Activated T-cell treated with anti-CD3 and anti-CD28 coated beads for 24 hours (primary cell): ENCODE measurements at places on chromosomes 12 and 14.

DNA sequence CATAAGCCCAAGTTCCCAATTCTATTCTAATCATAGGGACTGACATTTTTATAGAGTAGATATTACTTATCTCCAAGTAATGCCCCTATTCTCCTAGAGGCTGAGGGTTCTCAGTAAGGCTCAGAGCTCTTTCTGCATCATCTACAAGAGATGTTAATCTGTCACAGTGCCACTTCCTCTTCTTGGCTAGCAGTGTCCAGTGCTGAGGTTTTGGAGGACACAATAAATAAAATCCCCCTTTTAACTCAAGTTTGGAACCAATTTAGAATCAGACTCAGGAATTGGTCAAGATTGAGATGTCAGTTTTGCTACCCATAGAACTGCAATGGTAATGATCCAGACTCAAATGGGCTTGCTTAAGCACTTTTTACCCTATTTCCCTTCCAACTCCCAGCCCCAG lies 154.1 kb upstream of the ARID2 start:
- no peak for DNase-seq

GRCh38 chr14:73721101-73721821 lies 7.1 kb upstream of the PNMA1 start:
- no peak for DNase-seq

GRCh38 chr12:219891-220352 lies 6.0 kb upstream of the SLC6A12 start:
- DNase-seq = peak; percentile 25

DNA sequence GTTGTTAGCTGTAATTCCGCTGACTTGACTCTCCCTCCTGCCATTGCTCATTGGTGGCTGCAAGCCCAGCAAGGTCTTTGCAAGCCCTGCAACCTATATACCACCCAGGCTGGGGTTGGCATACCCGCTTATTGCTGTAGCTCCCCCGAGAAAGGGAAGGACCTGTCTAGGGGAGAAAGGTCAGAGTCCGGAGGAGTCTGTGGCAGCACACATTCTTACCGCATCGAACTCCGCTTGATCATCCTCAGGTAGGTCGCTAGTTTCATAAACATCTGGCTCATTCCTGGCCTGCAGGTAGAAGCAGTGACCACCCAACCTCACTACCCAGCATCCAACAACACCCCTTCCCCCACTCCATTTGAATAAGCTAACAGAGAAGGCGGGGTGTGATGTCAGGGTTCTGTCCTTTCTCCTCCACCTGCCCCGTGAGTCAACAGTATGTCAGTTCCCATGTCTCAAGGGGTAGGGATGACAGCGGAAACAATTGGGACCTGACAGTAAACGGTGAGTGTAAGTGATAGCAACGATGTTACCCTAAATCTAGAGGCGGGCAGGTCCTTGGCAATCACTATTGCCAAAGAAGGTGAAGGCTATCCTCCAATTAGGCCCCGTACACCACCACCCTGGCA lies 1.1 kb downstream of the DCTN2 start:
- DNase-seq = no peak

GRCh38 chr12:104577581-104577981 lies 120.8 kb downstream of the CHST11 start:
- DNase-seq = no peak

- DNase-seq = no peak
These were observed 476.2 kb downstream of the FSCB start for GRCh38 chr14:44030831-44031383.

GRCh38 chr12:19128485-19128884 lies 1.0 kb upstream of the PLEKHA5 start:
- no peak for DNase-seq

- DNase-seq = no peak
These were observed 249.9 kb downstream of the DAD1 start for GRCh38 chr14:22338917-22339715.

DNA sequence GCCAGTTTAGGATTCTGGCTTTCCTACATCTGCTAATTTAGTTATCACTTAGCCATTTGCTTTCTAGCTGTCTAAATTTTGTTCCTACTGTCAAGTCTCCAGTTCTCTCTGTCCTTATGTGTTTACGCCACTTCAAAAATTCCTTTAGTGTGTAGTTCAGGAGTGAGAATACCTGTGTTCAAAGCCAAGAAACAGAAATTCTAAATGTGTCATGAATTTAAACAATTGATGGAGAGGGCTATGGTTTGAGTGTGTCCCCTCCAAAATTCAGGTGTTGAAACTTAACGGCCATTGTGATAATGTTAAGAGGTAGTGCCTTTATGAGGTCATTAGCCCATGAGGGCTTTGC lies 11.4 kb upstream of the CATSPERB start:
- no peak for DNase-seq

- no peak for DNase-seq
These were observed 5.5 kb upstream of the HOXC11 start for GRCh38 chr12:53967421-53967925.

GRCh38 chr14:53955671-53956426 lies 776 bp downstream of the BMP4 start:
- no peak for DNase-seq

GRCh38 chr12:2248901-2249381 lies 196.2 kb downstream of the CACNA1C start:
- no peak for DNase-seq

DNA sequence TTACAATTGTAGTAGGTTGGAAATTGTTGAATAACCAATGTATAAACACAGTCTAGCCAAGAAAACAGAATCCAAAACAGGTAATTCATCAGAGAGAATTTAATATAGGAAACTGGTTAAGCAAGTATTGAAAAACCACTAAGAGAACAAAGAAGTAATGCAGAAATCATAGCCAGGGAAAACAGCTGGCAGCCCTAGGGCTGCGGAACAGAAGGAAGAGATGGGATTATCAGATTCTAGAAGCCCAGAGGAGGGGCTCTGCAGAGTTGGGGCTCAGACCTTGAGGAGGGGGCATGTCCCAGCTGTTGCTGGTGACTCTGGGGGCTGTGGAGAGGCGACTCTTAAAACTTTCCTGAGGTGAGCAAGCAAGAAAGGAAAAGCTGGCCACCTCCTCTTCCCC lies 49.4 kb downstream of the CD9 start:
- DNase-seq = no peak

DNA sequence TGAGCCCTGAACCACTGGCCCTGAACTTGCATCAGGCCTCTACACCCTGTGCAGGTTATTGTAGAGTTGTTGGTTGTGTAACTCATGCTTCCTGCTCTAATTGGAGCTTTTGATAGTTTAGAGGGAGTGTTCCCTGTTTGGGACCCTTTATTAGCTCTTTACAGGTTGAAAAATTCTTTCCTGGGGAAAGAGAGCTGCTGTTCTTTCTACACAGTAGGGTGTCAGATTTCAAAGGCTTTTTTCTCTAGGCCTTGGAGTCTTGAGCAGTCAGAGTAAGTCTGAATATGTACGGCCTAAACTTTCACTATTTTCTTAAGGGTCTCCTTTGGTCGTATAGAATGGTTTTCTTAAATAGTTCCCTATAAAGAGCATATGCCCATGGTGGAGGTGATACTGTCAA lies 60.8 kb upstream of the NEDD1 start:
- DNase-seq = no peak

GRCh38 chr12:122937622-122938091 lies 28.6 kb downstream of the ABCB9 start:
- DNase-seq = no peak

DNA sequence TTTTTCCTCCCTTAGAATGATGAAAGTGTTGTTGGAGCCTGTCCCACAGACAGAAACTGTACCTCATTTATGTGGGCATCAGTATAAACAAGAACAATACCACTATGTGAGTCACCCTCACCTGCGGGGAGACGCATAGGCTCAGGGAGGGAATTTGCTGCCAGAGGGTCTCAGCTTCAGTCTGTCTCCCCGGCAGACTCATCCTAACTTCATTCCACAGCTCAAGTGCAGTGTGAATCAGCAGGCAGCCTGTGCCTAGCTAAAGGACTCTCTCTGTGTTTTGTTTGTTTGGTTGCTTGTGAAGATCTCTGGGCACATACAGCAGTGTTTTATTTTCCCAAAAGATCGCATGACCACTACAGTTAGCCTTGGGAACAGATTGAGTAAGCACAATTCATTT lies 98.9 kb downstream of the PRKCH start:
- DNase-seq = no peak

- no peak for DNase-seq
These were observed 160.8 kb upstream of the BMP4 start for GRCh38 chr14:54117396-54117795.

DNA sequence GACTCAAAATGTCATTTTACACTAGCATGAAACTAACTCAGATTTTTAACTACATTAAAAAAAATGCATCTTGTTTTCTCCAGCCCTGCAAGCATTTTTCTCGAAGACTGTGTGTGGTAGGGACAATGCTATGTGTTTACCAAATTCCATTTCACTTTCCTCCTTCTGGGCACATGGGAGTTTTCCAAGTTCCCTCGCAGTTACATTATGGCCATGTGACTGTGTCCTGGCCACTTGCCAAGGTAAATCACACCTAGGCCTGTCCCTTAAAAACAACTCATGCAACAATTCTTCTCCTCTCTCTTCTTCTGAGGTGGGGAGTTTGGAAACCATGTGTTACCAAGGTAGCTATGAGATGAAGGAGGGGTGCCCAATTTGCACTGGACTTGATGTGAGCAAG lies 108.7 kb downstream of the SYT10 start:
- no peak for DNase-seq

DNA sequence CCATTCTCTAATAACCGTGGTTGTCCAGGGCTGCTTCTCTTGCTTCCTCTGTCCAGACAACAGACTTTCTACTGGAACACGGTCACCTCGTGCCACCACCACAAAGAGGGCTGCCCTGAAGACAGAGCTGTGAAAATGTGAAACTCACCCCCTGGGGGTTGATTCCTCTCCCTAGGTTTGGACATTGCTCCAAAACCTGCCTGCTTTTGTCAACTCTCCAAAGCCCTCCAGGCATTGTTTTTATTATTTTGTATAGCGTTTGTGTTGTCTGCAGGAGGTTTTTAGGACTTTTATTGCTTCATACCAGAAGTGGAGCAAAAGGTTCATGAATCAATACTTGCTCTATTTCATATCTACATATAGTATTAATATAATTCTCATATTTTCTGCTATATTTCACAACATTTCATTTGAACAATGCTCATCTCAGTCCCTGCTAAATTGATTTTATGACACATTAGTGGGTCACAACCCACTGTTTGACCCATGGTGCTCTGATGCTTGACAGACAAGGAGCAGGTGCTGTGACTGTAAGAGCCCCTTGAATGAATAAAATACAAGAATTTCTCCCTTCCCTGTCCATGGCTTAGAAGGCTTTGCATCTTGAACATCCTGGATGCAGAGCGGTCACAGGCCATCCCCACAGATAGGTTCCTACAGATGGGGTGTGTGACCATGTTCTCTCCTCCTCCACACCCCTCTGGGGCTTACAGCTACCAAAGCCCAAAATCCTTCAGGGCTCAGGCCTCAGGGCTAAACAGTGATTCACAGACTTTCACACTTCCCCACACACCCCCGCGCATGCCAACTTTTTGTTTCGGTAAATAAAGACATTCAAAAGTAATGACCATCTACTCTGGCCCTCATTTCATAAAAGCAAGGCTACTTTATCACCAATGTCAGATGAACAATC lies 20.6 kb upstream of the EML1 start:
- DNase-seq = no peak

DNA sequence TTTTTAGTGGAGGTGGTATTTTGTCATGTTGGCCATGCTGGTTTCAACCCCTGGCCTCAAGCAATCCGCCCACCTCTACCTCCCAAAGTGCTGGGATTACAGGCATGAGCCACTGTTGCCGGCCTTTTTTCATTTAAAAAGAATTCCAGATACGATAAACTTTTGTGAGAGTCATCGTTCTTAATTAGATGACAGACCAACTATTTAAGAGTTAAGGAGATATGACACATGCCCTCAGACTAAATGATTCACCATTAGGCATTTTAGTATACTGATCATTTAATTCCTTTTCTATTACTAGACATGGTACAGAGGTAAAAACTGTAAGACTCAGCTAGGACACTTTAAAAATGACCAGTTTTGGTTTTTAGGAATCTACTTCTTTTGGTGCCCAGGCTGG lies 2.4 kb downstream of the ANKRD13A start:
- no peak for DNase-seq

GRCh38 chr12:19652386-19652785 lies 213.1 kb downstream of the AEBP2 start:
- no peak for DNase-seq

DNA sequence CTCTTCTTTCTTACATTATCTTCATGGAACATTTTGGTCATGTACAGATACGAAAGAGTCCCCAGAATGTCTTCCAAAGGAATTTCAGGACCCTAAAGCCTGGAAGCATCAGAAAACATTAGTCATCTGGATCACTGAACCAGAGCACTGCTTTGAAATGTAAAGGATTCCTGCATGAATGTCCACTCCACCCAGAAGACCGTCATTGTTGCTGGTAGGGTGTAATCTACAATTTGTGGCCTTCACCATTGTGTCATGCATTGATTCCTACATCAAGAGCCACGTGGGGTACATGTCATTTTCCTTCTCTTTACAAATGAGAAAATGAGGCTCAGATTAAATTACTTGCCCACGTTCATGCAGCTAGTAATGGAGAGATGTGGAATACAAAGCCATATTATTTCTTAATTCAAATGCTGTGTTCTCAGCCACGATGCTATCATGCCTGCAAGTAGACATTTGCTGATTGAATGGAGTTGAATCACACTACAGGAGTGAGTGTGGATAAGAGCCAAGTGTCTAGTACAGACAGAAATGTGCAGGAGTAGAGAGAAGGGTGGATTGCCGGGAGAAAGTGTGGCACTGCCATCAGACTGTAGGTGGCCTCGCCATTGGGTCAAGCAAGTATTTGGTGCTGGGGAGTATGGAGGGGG lies 231.2 kb downstream of the C12orf75 start:
- no peak for DNase-seq

GRCh38 chr12:13167906-13168305 lies 28.6 kb upstream of the EMP1 start:
- DNase-seq = no peak

- no peak for DNase-seq
These were observed 136.8 kb upstream of the TBX3 start for GRCh38 chr12:114820796-114821195.

DNA sequence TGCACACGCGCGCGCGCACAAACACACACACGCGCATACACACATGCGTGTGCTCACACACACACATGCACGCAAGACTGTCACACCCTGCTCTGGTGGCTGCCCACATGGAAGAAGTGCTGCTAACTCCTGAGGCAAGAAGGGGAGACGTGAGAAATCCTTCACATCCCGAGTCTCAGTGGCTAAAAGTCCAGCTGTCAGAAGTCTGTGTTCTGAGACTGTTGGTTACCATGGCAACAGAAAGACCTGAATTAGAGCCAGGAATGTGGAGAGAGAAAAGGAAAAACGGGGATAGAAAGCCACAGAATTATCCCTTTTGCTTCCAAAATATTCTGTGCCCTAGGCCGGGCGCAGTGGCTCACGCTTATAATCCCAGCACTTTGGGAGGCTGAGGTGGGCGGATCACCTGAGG lies 71.2 kb downstream of the PPFIBP1 start:
- no peak for DNase-seq
